ENCODE measurements at places on chromosomes 13 and 19. TPM values are rescaled to one million over a fixed set of nuclear protein-coding genes. Genes with fewer than 3 reads are reported as not detected.

The NRTN gene
- total RNA-seq: 30.4 TPM

The COX7A1 gene
- total RNA-seq: 65.8 TPM

The HSH2D gene
- 0.75 TPM for total RNA-seq

The WDR88 gene
- total RNA-seq: not detected

The CNMD gene
- not detected for total RNA-seq

The CEACAM5 gene
- total RNA-seq: 0.83 TPM

The LRRC8E gene
- total RNA-seq: 1.0 TPM

The COL5A3 gene
- 17.7 TPM for total RNA-seq

The KLK1 gene
- total RNA-seq: not detected

The ACP7 gene
- total RNA-seq: not detected

The ZNF560 gene
- not detected for total RNA-seq

The OR10H3 gene
- not detected for total RNA-seq

The NCCRP1 gene
- total RNA-seq: 0.42 TPM

The CYP4F8 gene
- total RNA-seq: not detected

The RSPH6A gene
- not detected for total RNA-seq

The KLK3 gene
- not detected for total RNA-seq

The FXYD7 gene
- not detected for total RNA-seq

The HSPB6 gene
- total RNA-seq: 146 TPM

The PCSK4 gene
- total RNA-seq: 2.8 TPM

The MAST3 gene
- total RNA-seq: 7.4 TPM

The LIM2 gene
- total RNA-seq: not detected

The ZNF540 gene
- total RNA-seq: 1.8 TPM

The ATP8A2 gene
- 0.42 TPM for total RNA-seq

The OSCAR gene
- 0.29 TPM for total RNA-seq

The ZNF285 gene
- total RNA-seq: 3.7 TPM

The IL11 gene
- not detected for total RNA-seq

The FBXO17 gene
- total RNA-seq: 29.7 TPM

The JSRP1 gene
- not detected for total RNA-seq

The BRCA2 gene
- 0.83 TPM for total RNA-seq

The SBK2 gene
- not detected for total RNA-seq

The FCGBP gene
- 8.1 TPM for total RNA-seq

The SSC5D gene
- total RNA-seq: 9.5 TPM

The DCT gene
- total RNA-seq: under 0.01 TPM

The POU2F2 gene
- total RNA-seq: 0.52 TPM

The FAM124A gene
- total RNA-seq: 18.2 TPM

The FCER2 gene
- total RNA-seq: 0.29 TPM

The CEACAM4 gene
- total RNA-seq: 1.4 TPM

The SERPINE3 gene
- not detected for total RNA-seq

The STARD13 gene
- total RNA-seq: 44.9 TPM

The MBD3L2 gene
- not detected for total RNA-seq

The PDE4C gene
- total RNA-seq: 0.66 TPM

The COG3 gene
- 21.9 TPM for total RNA-seq

The ZNF83 gene
- total RNA-seq: 55.6 TPM

The SHANK1 gene
- not detected for total RNA-seq

The PRX gene
- 10.3 TPM for total RNA-seq

The ACTN4 gene
- total RNA-seq: 779 TPM

The MEF2B gene
- not detected for total RNA-seq

The BRME1 gene
- 0.66 TPM for total RNA-seq

The ELSPBP1 gene
- total RNA-seq: not detected

The ZNF737 gene
- total RNA-seq: 9.1 TPM

The GJA3 gene
- not detected for total RNA-seq

The NECTIN2 gene
- 34.5 TPM for total RNA-seq

The BICRA gene
- total RNA-seq: 14.2 TPM

The RAX2 gene
- total RNA-seq: not detected
